Activated CD8-positive, alpha-beta memory T cell treated with anti-CD3 and anti-CD28 coated beads, Interleukin-2, amount 10 ng/mL, durations not matched to agents 7 days and 5 days (primary cell): ENCODE measurements at places on chromosomes 1 and 21. TPM values are rescaled to one million over a fixed set of nuclear protein-coding genes. Genes with fewer than 3 reads are reported as not detected.

GRCh38 chr1:17441265-17441992 lies 2.0 kb upstream of the RCC2 start:
- DNase-seq = no peak
- no peaks in the 10 kb centered on the region for H3K27me3 ChIP-seq
- H3K36me3 ChIP-seq = peaks cover 8% of the 10 kb centered on the region
- H3K4me1 ChIP-seq = peaks cover 34% of the 10 kb centered on the region
- peak overlapping the region; percentile 41 for H3K4me3 ChIP-seq

DNA sequence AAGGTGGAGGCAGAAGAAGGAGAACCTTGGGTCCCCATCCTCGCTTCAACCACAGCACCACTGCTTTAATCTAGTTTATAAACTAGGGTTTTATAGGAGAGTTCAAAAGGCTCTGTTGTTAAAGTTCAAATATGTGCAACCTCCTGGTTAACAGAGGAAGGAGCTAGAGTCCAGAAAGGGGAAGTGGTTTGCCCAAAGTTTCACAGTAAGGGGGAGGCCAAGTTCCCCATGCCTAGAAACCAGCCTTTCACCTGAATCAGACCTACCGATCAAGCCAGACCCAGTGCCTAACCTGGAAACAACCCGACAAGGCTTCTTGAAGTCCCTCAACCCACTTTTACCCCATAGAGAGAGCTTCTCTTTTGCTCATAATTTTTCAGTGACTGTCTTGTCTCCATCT lies 106.5 kb downstream of the PLPP3 start:
- no peaks in the 10 kb centered on the region for H3K4me1 ChIP-seq
- peaks cover 17% of the 10 kb centered on the region for H3K27me3 ChIP-seq
- H3K27ac ChIP-seq = no peak overlapping the region

LHX8 gene
- total RNA-seq = not detected

DMBX1 gene
- total RNA-seq = 0.15 TPM
